ENCODE measurements at places on chromosomes 7 and 10.

DNA sequence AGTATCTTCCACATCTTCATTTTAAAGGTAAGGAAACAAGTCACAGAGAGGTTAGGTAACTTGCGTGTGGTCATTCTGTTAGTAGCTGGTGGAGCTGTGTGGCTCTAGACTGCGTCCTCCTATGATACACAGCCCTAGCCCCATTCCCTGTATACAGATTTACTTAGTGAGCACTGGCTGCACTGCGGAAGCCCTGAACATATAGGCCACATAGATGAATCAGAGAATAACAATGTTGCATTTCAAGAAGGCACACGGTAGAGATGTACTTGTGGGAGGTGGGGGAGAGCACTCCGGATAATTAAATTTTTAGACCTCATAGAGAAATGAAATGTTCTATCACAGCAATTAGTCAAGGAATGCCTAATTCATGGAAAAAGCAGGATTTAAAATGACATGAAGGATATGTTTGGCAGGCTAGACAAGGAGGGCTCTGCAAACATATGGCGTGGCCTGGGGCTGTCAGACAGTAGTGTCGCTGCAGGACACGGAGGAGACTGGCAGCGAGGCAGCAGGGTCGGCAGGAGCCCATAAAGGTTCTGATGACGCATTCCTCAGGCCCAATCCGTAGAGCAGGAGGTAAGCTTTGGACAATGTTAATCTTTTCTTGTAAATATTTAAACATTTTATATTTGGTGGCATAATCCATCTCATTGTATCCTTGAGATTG is 29.5 kb downstream of the RAB11FIP2 start:
- no peak for DNase-seq

DNA sequence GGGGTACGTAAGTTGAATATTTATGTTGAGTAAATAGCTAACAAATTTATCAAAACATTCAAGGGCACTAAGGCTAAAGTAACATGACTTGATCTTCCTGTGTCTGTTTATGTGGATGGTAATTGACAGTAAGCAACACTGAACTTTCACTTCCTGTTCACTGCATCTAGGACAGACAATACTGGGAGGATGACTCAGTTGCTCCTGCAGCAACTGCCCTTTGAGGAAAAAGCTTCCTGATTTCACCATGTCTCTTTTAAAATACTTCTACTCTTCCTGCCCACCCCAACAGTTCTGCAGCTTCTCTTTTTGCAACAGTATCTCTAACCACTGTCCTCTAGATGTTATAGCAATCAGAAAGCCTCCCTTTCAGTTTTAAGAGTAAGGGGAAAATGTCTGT is 76.6 kb upstream of the HGF start:
- no peak for DNase-seq

DNA sequence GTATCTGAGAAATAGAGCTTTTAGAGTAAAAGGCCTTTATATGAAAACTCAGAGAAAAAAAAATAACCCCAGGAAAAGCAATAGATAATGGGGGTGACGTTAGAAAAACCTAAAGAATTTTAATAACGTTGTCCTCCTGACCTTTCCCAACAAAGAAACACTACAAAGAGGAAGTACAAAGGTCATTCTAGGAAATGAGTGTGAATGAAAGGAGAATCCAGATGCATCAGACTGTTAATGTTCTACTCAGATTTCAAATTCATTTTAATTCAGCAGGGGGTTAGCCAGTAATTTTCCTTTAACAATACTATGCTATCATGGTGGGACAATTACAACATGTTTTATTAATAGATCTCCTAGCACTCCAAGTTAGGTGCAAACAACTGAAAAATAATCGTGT is 73.8 kb upstream of the CDK1 start:
- DNase-seq = no peak

- no peak for DNase-seq
These were observed 710.0 kb downstream of the LRMDA start for GRCh38 chr10:76141376-76141775.

- DNase-seq = no peak
These were observed 371.9 kb downstream of the BMPER start for GRCh38 chr7:34277016-34277802.

- no peak for DNase-seq
These were observed 373.7 kb downstream of the PLXNA4 start for GRCh38 chr7:132202541-132202940.

DNA sequence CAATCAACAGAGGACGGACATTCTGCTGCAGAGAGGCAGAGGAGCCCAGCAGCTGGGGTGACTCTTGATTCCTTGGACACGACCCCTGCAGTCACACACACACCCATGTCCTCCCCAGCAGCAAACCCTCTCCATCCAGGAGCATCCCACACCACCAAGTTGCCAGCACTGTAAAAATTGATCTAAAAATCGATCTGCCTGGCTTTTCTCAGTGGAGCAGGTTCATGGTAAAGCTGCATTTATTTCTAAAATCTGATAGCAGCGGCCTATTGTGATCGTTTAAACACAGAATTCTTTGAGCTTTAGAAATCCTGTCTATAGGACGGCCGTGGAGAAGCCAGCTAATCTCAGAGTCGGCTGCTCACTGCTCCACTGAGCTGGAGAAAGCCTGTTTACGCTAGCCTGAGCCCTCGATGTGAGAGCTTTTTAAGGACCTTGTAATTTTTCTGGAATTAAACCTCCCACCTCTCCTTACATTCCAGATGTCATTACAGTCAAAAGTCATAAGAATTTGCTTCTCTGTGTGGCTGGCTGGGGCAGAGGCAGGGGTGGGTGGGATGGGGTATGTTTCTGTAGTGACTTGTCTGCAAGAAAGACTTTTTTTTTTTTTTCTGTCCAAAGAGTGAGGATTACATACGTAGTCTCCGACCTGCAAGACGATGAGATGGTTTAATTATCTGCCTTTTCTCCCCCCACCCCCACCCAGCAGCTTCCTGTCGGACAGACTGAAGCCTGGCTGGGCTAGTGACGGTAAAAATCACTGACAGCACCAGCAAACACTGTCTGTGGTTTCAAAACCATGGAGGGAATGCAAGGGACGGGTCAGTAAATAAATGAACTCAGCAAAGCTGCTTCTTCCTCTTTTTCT is 31.6 kb downstream of the TRIM8 start:
- DNase-seq = no peak

- DNase-seq = no peak
These were observed 309.8 kb downstream of the ADK start for GRCh38 chr10:74460812-74461211.

DNA sequence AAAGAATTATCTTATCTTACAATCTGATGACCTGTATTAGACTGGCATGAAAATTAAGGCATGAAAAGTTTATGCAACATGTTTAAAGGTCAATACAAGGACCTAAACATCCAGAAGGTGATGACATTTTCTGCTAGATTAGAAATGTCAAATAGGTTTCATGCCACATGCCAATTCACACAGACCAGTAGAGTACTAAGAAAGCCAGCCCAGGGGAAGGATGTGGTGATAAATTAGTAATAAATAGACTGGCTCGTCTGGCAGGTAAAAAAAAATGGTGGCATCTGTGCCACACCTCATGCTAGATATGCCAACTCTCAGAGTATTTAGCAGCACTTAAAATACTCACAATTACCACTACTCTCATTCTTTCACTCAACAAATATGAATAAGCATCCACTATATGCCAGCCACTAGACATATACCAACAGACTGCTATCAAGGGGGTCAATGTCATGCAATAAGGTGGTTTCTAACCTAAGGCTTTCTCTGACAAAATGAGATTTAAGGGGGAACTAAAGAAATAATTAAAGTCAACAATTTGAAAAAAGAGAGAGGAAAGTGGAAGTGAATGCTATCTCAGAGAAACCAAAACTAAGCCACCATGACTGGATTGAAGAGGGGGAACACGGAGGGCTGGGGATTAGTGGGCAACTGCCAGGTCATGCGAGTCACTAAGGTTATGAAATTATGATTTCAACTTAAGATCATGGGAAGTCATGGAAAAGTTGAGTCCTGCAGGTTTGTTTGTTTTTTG is 83.5 kb downstream of the SGMS1 start:
- no peak for DNase-seq

DNA sequence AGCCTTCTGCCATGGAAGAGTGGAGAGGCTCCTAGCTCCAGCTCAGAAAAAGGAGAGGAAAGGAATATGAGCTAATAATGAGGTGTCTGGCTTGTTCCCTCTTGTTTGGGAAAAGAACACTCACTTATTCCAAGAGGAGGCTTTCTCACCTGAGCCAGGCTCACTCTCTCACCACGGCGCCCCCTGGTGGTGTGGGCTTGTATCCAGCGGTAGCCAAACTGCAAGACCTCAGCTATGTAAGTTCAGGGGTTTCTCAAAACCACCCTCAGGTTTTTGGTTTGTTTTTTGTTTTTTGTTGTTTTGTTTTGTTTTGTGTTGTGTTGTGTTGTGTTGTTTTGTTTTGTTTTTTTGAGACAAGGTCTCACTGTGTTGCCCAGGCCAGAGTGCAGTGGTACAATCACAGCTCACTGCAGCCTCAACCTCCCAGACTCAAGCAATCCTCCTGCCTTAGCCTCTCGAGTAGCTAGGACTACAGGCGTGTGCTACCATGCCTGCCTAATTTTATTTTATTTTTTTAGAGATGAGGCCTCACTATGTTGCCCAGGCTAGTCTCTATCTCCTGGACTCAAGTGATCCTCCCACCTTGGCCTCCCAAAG is 124.0 kb downstream of the TMEM130 start:
- peak; percentile 80 for DNase-seq

GRCh38 chr7:103989200-103989784 is at the start of gene RELN:
RELN (minus strand) TSS chr7:103989658; CDS start chr7:103989356, 302 bp downstream.
- DNase-seq = no peak

- no peak for DNase-seq
These were observed 9.9 kb downstream of the LBX1 start for GRCh38 chr10:101219139-101219945.

- DNase-seq = no peak
These were observed 33.6 kb downstream of the THNSL1 start for GRCh38 chr10:25049966-25050365.

- no peak for DNase-seq
These were observed 80.2 kb downstream of the POLL start for GRCh38 chr10:101507828-101508227.

DNA sequence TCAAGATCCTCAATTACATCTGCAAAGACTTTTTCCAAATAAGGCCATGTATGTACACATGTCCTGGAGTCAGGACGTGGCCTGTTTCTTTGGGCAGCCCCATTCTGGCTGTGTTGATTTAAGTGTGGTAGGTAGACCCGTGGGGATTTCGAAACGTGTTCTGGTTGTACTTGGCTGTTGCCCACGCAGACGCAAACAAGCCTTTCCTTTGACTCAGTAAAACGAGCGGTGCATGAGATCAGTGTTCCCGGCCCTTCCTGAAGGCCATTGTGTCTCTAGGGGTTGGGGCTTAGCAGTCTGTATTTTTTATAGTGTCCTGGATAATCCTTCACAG is 64.8 kb upstream of the DNAJB6 start:
- no peak for DNase-seq

- no peak for DNase-seq
These were observed 60.0 kb upstream of the GJD4 start for GRCh38 chr10:35545079-35545657.

DNA sequence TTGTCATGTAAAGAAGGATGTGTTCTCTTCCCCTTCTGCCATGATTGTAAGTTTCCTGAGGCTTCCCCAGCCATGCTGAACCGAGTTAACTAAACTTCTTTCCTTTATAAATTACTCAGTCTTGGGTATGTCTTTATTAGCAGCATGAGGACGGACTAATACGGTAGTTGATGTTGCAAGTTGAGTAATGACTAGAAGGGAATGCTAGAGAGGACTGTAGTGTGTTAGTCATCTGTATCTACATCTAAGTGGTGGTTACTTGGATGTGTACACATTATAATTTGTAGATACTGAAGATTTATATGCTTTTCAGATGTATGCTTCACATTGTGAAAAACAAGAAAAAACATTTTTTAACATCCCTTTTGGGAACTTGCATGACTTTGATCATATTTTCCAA is 244.6 kb downstream of the POLR1F start:
- no peak for DNase-seq

DNA sequence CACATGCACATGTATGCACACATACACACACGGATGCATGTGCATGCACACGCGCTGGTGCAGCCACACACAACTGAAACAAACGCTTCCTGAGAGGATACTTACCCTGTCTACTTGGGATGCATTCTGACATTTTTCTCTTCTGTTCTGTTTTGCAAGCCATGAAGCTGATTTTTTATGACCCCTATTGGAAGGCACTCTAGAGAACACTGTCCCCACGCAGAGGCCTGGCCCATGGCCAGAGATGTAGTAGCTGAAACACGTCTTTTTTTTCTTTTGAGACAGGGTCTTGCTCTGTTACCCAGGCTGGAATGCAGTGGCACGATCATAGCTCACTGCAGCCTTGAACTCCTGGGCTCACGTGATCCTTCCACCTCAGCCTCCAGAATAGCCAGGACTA is 47.9 kb downstream of the VWA2 start:
- DNase-seq = no peak

- DNase-seq = no peak
These were observed 78.0 kb downstream of the COL13A1 start for GRCh38 chr10:69879634-69880257.

GRCh38 chr10:45204954-45205775 is 110.2 kb downstream of the OR13A1 start:
- no peak for DNase-seq

DNA sequence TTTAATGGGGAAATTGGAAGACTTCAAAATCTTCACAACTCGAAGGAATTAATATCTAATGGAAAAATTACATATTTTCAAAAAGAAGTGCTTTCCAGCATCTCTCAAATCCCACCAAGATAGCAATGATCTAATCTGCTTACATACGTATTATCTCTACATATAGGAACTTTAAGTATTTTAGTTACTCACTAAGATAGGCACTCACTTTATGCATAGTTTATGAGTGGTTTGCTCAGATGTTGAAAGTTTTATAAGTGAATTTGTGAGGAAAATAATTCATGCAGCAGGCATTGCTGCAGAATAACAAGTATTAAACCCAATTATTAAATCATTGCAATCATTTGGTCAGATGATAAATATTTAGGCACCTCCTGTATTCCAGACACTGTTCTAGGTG is 2.3 kb upstream of the CYTH3 start:
- no peak for DNase-seq

DNA sequence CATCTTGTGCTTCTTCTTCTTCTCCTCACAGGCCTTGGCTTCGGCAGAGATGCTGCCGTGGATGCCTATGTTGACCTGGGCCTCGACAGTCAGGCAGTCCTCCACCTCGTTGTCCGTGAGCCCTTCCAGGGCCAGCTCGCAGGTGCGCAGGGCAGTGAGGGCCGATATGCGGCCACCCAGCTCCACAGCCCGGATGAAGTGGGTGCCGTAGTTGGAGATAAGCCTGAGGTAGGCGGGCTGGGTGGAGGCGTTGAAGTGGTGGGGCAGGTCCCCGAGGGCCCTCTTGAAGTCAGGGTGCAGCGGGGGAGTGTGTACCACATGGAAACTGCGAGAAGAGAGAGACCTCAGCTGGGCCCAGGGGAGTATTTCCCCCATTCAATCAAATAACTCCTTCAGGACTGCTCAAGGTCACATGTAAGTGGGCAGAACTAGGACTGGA is 3.7 kb downstream of the PRF1 start:
- DNase-seq = no peak

DNA sequence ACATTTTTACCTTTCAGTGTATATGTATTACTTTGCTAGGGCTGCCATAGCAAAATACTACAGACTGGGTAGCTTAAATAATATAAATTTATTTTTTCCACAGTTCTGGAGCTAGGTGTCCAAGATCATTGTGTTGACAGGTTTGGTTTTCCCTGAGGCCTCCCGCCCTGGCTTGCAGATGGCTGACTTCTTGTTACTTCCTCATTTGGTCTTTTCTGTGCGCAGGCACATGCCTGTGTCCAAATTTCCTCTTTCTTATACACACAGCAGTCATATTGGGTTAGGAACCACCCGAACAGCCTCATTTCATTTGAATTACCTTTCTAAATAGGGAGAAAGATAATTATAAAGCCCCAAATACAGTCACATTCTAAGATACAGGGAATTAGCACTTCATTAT is 521.6 kb upstream of the SORCS1 start:
- DNase-seq = no peak

All from activated CD4-positive, CD25-positive, alpha-beta regulatory T cell treated with anti-CD3 and anti-CD28 coated beads, Interleukin-2, amount 50 U/mL, for 72 hours (primary cell).